ENCODE measurements at places on chromosomes 3 and 15. TPM values are rescaled to one million over a fixed set of nuclear protein-coding genes. Genes with fewer than 3 reads are reported as not detected.

GRCh38 chr3:136819731-136820679, 1.1 kb downstream of the SLC35G2 start:
- H3K4me3 ChIP-seq: peak overlapping the region; percentile 72
- H3K36me3 ChIP-seq: peaks cover 5% of the 10 kb centered on the region
- peak; percentile 61 for DNase-seq

- no peak overlapping the region for H3K4me3 ChIP-seq
- DNase-seq: no peak
- H3K27ac ChIP-seq: no peak overlapping the region
Observed at GRCh38 chr3:186683979-186684378, 18.2 kb downstream of the HRG start.

The VIPR1 gene
- total RNA-seq: 6.7 TPM

DNA sequence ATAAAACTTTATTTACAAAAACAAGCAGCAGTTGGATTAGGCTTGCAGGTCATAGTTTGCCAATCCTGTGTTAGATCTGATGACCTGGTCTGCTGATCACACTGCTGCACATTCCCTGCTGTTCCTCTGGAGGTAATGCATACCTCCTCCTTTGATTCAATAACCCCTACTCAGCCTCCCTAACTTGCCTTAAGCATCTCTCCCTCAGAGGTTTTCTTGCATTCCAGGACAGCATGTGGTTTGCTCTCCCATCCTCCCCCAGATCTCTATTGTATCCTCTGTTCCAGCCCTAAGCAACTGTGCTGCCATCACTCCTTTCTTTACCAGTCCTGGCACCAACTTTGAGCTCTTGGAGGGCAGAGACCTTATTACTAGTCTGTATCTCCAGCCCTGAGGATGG, 63.4 kb downstream of the CACNA2D3 start:
- no peak overlapping the region for H3K4me3 ChIP-seq
- H3K36me3 ChIP-seq: no peaks in the 10 kb centered on the region
- H3K4me1 ChIP-seq: no peaks in the 10 kb centered on the region
- no peak for DNase-seq
- H3K27ac ChIP-seq: no peak overlapping the region
- no peaks in the 10 kb centered on the region for H3K27me3 ChIP-seq

- no peaks in the 10 kb centered on the region for H3K4me1 ChIP-seq
- H3K27ac ChIP-seq: no peak overlapping the region
- H3K4me3 ChIP-seq: no peak overlapping the region
Observed at GRCh38 chr3:11134794-11135193, 19.5 kb upstream of the HRH1 start.

Measured in activated CD4-positive, alpha-beta T cell treated with anti-CD3 and anti-CD28 coated beads for 36 hours (primary cell).